Stimulated activated CD4-positive, alpha-beta T cell treated with anti-CD3 and anti-CD28 coated beads, Interleukin-12 subunit alpha, Interleukin-12 subunit beta, amount 100 ng/mL, for 4 hours (primary cell): ENCODE measurements at places on chromosomes 1 and 21.

- no peak for DNase-seq
These were observed 44.4 kb downstream of the DMRTB1 start for GRCh38 chr1:53503433-53504217.

DNA sequence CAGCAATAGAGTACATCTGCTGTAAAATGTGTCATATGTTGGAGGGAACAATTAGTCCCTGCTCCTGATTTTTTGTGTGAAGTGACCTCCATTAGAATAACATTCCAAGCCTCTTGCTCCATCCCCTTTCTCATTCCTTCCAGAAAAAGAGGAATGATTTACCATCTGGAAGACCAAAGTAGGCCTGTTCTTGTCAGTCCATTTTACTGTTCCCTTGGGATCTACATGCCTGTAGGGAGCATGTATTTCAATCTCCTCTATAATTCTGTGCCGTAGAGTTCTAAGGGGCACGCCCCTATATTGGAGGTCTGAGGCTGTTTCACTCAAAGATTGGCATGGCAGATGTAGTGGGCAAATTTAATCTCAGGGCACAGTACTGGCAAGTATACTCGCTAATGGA, 48.8 kb upstream of the MAN1A2 start:
- DNase-seq: no peak

DNA sequence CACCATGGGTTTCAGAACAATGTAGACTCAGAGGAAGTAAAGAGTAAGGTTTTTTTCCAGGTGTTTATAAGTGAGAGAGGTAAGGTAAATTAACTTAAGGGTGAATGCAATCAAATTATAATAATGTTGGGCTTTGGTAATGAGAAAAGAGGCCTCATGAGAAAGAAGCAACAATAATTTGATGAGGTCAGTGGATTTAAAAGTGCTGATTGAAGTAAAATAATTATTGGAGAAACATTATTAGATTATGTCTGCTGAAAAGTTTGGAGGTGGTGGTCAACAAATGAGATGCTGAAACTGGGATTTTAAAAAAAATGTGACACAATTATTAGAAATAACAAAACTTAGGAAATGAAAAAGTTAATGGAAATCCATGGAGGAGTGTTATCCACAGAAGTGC, 187.4 kb upstream of the BRINP3 start:
- no peak for DNase-seq

- DNase-seq: no peak
These were observed 156.8 kb upstream of the TNR start for GRCh38 chr1:175900171-175900570.

GRCh38 chr1:232893481-232894313, 56.7 kb upstream of the NTPCR start:
- no peak for DNase-seq
